Cardiac muscle cell (in vitro differentiated cells and primary cell): ENCODE measurements at places on chromosomes 4 and X. TPM values are rescaled to one million over a fixed set of nuclear protein-coding genes. Genes with fewer than 3 reads are reported as not detected.

DNA sequence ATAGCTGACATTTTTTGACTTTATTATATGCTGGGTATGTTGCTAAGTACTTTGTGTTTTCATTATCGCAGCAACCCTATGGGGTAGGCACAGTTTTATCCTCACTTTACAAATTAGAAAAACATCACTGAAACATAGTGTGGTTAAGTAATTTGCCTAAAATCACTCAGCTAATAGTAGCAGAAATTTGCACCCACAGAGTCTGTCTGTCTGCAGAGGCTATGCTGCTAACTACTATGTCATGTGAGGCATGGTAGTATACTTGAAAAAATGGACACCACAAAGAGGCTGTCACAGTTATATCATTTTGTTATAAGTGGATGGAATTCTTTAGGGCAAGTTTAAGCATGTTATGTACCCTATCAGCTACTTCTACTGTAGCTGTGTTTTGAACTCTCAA, 69.0 kb downstream of the STAG2 start:
- peaks cover 5% of the 10 kb centered on the region for H3K4me1 ChIP-seq
- H3K27ac ChIP-seq = peak overlapping the region; percentile 59
- H3K27me3 ChIP-seq = no peaks in the 10 kb centered on the region
- DNase-seq = no peak

Gene SLC2A9
- total RNA-seq = 0.42 and 0.95 TPM in 2 replicates

DNA sequence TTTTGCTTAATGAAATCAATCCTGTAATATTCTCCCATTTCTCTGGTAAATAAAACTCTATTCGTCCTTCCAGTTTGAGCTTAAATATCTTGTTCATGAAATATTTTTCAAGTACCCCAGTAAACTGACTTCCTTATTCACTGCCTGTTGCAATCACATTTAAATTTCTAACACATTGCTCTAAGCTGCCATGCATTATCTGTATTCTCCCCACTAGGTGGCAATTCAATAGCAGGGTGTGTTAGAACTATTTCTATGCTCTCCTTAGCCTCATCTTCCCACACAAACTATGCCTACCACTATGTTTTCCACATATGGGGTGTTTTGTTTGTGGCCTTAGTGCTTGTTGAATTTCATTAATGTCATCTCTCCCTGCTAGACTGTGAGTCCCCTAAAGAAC, 377.1 kb upstream of the HS3ST1 start:
- H3K4me1 ChIP-seq = no peaks in the 10 kb centered on the region
- DNase-seq = peak; percentile 88
- no peak overlapping the region for H3K27ac ChIP-seq
- no peak overlapping the region for H3K4me3 ChIP-seq

Gene SFRP2
- 0.30 and 1.7 TPM in 2 replicates for total RNA-seq

DNA sequence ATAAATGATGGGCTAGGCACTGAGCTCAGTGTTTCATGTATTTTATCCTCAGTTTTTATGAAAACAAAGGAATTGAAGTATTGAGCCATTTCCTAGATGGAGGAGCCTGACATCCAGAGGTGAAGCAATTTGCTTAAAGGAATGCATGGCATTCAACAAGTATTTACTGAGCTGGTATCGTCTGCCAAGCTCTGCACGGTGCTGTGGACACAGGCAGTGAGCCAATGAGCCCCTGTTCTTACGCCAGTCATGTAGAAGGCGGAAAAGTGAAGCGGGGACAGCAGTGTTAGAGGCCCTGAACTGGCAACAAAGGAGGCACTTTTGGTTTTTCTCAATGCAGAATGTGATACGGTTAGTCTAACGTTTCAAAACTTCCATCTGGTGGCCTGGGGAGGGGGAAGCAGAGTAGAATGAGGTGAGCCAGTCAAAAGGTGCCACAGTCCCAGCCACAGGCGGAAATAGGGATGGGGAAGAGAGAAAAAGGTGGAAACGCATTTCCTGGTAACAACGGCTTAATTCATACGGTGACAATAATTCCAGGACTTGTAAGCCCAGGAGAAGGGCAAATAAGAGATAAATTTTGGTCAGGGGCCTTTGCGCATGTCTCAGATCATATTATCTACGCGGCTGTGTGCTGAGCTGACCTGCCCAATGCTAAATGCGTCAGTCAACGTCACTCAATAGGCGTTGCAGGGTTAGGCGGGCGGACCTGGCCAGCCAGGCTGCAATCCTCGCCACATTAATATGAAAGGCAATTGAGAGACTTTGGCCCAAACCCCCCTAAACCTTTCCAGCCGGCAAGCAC, 133.9 kb downstream of the AFAP1 start:
- H3K27me3 ChIP-seq = no peaks in the 10 kb centered on the region
- H3K27ac ChIP-seq = peak overlapping the region; percentile 57
- peaks cover 7% of the 10 kb centered on the region for H3K36me3 ChIP-seq
- no peak overlapping the region for H3K4me3 ChIP-seq
- peaks cover 29% of the 10 kb centered on the region for H3K4me1 ChIP-seq

Gene PNMA6A
- total RNA-seq = 3.5 and 8.6 TPM in 2 replicates

Gene FGF2
- total RNA-seq = 2.1 and 3.2 TPM in 2 replicates
